ENCODE measurements at places on chromosomes 2 and 18.

DNA sequence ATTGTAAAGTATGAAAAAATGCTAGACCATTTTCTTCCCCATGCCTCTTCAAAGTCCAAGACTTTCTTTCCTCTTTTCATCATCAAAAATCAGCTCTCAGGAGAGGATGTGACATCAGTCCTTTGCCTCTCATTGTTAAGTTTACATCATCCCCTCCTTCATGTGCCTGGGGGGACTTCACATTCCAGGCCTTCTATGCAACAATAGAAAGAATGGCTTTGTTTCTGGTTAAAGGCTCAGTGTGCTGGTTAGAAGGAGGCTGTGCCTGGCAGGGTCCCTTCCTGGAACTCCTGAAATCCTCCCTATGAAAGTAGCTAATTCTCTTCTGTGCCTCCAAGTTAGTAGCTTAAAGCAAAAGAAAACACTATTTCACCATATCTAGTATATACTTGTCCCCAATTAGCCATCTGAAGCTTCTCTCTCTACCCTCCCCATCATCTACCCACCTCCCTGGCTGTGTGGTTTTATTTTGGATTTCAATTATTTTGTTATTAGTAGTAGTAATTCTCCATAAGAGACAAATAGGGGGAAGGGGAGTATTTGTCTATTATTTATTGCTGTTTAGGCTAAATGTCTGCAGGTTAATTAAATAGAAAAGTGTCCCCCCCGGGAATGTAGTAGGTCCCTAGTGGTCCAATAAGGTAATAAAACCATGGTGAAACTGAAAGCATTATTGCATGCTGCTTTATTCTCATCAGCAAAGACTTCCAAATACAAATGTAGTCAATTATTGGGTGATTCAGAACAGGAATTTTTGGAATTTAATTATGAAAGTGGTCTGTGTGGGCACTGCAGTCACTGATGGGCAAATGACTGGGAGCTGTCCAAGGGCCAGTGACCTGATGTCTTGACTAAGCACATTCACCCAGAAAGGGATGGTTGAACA lies 69.0 kb downstream of the CPO start:
- no peak for DNase-seq

GRCh38 chr18:58195278-58195765 lies 151.3 kb downstream of the NEDD4L start:
- DNase-seq = no peak

- DNase-seq = no peak
These were observed 305.7 kb upstream of the SKOR2 start for GRCh38 chr18:47557160-47557559.

- DNase-seq = no peak
These were observed 25.1 kb downstream of the ARMC9 start for GRCh38 chr2:231223458-231223976.

DNA sequence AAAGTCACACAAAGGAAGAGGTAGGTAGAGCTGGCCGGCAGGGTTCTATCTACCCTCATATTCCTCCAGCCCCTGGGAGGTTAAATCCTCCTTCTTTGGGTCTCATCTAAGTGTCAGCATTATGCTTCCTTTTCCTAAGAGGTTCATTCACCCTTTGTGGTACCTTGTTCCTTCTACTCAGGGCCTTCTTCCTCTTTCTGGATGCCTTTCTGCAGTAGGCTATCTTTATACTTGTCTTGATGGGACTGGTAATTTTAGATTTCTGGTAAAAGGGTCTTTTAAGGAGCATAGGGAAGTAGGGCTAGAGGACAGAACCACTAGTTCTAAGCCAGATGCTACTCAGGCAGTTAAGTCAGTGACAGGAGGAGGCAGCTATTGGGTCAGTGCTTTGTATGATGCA lies 13.7 kb upstream of the TNP1 start:
- peak; percentile 98 for DNase-seq

- DNase-seq = no peak
These were observed 376.7 kb downstream of the TDRD15 start for GRCh38 chr2:21500401-21500945.

DNA sequence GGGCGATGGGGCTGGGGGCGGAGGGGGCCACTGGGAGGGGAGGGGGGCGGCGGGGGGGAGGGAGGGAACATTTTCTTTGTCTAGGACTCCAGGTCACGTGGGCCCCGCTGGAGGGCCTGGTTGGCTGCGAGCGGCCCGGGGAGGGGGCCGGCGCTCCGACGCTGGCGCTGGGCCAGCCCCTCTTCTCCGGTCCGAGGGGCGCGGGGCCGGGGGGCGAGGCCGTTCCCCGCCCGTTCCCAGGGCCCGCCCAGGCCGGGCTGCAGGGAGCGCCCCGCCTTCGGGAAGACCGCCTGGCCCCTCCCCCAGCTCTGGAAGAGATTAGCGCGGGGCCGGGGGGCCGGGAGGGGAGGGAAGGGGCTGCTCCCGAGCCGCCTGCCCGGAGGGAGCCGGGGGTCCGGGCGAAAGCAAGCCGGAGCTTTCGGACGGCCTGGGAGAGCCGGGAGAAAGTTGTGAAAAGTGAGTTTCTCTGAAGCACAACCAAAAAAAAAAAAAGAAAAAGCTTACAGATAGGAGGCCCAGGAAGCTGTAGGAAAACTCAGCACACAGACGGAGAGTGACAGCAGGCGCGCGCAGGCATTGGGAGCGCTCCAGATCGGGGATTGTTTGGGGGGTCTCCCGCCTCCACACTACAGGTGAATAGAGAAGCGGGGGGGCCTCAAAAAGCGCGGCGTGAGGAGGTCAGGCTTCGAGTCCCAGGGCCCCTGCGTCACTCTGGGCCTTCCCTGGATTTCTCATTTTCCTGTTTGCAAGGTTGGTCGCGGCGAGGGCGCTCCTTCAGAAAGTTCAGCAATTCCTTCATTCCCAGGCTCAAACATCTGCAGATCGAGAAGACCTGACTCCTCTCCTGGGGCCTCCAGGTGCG lies 84.1 kb upstream of the POMC start:
- peak; percentile 30 for DNase-seq

GRCh38 chr2:105915005-105915558 lies 170.4 kb downstream of the NCK2 start:
- peak; percentile 92 for DNase-seq

- no peak for DNase-seq
These were observed 31.9 kb upstream of the MAPRE3 start for GRCh38 chr2:26938399-26939118.

GRCh38 chr2:170215021-170215420 lies 37.1 kb downstream of the MYO3B start:
- DNase-seq = no peak

DNA sequence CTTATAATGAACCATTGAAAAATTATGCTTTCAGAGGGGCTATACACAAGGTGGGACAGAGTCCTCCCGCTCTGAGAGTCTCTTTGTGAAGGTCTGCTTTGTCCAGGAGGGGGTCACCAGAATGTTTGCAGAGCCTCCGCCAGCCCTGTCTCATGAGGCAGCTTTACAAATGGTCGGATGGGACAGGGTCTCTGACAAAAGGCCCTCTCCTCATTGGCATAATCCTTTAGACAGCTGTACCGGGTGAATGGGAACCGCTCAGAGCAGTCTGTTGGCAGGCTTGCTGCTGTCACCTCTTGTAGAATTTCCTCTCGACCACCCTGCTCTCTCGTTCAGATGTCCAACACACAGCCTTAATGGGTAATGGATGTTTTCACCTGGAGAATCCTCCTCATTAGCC lies 40.2 kb upstream of the TGIF1 start:
- no peak for DNase-seq

GRCh38 chr2:227036527-227036926 lies 127.5 kb downstream of the COL4A4 start:
- no peak for DNase-seq

- peak; percentile 86 for DNase-seq
These were observed 24.7 kb upstream of the NMUR1 start for GRCh38 chr2:231554748-231555545.

GRCh38 chr2:238305092-238305862 lies 15.0 kb upstream of the TRAF3IP1 start:
- no peak for DNase-seq

Data from MV-4-11 (cell line).